NCI-H460 (cell line): ENCODE measurements at places on chromosomes 7 and 10. TPM values are rescaled to one million over a fixed set of nuclear protein-coding genes. Genes with fewer than 3 reads are reported as not detected.

The CYP3A4 gene
- not detected in 2 replicates for total RNA-seq

The CC2D2B gene
- not detected in 2 replicates for total RNA-seq

The TES gene
- total RNA-seq = 118 TPM in 2 replicates

The SKAP2 gene
- total RNA-seq = 52.1 and 54.7 TPM in 2 replicates

The SCRN1 gene
- 1.2 and 2.1 TPM in 2 replicates for total RNA-seq

The TEX36 gene
- total RNA-seq = not detected in 2 replicates

DNA sequence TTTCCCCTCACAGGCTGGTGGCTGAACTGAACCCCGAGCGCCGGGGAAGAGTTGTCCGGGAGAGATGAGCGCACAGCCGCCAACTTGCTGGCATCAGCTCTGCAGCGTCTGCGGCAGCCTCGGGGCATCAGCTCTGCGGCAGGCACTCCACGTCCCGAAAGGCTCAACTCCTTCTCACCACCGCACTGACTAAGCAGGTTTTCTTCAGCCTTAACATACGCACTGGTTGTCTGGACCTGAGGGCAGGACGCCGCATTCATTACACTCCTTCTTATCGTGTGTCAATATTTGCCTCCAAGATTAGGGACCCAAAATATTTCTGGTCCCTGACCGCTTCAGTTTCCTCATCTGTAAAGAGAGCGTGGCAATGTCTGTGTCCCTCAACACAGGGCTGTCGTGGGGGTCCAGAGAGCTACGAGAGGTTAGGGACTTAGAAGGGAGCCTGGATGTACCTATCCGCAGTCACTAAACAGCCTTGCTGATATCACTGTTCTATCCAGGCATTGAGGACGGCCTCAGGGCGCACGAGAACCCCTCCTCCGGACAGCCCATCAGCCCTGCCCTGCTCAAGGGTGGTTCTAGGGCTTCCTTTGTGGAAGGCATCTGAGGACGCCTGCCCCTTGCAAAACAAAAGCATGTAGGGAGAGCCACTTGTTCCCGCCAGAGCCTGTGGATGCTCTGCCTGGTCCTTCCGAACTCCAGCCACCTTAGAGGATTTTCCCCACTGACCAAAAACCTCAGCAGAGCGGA lies 42.8 kb upstream of the FIGNL1 start:
- no peak for DNase-seq

DNA sequence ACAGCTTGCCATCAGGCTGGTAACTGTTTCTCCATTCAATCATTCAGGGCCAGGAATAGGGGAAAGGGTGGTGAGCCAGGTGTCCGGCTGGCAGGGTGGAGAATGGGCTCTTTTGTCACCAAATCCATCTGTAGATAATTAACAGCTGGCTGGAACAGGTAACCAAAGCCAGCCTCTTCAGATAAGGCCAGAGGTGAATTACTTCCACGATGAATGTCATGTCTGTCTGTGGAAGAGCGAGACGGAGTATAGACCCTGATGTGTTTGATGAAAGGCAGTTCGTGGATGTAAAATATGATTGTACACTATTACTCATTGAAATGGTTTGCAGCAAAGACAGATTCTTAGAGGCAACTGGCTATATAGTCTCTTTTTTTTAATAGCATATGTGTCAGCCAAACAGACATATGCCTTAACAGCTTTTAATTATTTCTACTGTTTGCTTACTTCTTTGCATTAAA lies 149.8 kb downstream of the KLF6 start:
- DNase-seq = no peak

- DNase-seq = peak; percentile 7
Observed at GRCh38 chr10:84256510-84257342, 11.9 kb downstream of the RGR start.

GRCh38 chr7:14048889-14049288 lies 59.4 kb upstream of the ETV1 start:
- no peak for DNase-seq

DNA sequence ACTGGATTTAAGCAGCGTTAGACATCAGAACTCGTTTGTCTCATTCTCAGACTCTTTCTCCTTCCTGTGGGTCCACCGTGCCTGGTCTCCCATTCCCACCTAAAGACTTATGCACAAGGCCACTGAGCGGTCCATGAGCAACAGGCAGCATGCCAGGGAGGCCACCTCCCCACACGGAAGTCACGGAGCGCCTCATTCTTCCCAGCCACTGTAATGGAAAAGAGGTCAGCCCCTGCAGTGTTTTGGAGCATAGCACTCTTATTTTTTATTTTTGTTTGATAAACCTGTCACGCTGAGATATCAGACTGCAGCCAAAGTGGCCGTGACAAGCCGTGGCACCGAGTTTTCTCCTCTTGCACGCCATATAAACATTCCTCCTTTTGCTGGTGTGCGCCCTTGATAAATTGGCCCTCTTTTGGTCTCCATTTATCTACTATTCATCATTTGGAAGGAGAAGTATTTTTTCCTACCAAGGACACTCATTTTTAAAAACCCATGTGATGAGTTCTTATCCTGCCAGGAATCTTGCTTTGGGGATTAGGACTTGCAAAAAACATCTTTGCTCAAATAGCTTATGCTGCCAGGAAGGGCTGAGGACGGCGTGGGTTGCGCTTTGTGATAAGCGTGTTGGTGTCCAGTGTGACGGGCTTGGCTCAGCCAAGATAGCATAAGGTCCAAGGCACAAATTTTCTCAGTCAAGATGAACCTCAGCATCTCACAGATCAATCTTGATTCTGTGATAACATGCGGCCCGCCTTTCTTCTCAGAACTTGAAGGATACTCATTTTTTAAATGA lies 206.0 kb downstream of the CCDC3 start:
- no peak for DNase-seq

GRCh38 chr7:116577320-116577871 lies 52.6 kb downstream of the CAV1 start:
- DNase-seq = no peak

DNA sequence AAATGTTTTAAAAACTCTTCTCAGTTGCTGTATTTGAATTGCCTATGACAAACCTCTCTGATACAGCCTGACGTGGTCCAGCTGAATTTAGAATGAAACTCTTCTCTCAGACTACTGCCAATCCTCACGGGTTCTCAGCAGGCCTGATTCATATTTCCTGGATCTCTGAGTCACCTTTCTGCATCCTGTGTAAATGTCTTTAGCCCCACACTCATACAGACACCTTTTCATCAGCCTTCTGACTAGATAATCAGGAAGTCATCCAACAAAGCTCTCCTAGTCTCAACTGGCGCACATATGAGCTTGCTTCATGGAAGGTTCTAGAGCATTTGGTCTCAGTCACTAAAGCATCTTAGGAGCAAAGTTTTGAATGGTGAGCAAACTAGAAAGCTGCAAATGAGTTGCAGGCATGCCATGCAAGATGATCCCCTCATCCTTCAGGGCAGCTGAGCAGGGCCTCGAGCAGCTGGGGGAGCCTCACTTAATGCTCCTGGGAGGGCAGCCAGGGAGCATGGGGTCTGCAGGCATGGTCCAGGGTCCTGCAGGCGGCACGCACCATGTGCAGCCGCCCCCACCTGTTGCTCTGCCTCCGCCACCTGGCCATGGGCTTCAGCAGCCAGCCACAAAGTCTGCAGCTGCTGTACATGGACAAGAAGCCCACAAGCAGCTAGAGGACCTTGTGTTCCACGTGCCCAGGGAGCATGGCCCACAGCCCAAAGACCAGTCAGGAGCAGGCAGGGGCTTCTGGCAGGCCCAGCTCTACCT lies 182.8 kb downstream of the ARHGAP12 start:
- DNase-seq = peak; percentile 76

- DNase-seq = no peak
Observed at GRCh38 chr10:83539528-83540308, 599.6 kb upstream of the GHITM start.

- DNase-seq = no peak
Observed at GRCh38 chr10:60291344-60291930, 98.2 kb downstream of the ANK3 start.

DNA sequence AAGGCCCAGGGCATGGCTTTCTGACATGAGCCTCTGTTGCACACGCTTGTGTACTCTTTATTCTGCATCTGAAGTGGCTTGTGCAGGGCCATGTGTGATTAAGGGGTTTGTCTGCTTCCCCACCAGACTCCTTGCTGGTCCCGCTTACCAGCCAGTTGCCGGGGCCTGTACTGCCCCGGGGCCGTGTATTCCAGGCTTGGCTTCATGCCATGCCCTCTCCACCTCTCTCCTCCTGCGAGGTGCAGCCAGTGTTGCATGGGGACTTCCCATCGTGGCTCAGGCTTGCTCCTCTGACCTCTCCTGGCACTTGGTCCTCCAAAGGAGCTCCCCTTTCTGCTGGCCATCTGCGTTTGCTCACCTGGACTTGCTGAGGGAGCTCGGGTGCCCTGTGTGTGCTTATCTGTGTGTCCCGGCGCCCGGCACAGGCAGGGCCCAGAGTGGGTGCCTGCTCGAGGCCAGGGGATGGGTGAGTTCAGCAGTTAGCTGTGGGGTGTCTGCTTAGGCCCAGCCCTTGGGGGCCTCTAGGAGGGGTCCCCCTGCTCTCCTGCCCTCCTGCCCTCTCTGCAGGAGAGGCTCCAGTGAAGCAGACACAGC lies 11.0 kb upstream of the C10orf143 start:
- DNase-seq = no peak

DNA sequence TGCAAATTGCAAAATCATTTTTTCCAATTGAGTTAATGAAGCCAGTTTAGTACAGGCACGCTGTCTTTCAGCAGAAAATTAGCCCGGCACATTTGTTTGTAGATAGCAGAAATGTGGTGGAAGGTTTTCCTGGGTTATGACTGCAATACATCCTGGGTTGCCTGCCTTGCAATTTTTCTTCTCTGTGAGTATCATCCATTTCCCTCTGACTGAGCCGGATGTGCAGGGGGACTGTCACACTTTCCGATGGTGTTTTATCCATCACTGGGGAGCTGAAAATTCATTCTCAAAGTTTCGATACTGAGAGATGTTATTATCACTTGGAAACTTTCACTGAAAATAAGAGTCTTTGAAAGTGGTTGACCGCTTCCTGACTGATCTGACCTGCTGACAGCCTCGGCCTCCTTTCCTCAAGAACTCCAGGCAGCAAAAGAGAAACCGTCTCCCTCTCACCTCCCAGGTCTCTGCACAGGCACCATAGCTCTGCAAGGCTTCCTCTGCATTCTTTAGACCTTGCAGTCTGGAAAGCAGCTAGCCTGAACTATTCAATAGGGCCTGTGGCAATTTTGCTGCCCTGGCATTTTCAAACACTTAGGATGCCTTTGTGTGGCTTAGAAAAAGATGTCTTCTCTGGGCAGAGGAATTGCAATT lies 320.8 kb upstream of the NRP1 start:
- no peak for DNase-seq

GRCh38 chr7:100157334-100158228 lies 942 bp downstream of the TRAPPC14 start:
- no peak for DNase-seq

GRCh38 chr7:40019558-40019957 lies 69.5 kb downstream of the CDK13 start:
- no peak for DNase-seq

GRCh38 chr10:49688261-49688846 lies 8.9 kb downstream of the C10orf53 start:
- DNase-seq = no peak

- DNase-seq = no peak
Observed at GRCh38 chr7:108129018-108129965, 869 bp downstream of the LAMB4 start.

GRCh38 chr7:155138204-155138603 lies 68.1 kb downstream of the HTR5A start:
- no peak for DNase-seq

DNA sequence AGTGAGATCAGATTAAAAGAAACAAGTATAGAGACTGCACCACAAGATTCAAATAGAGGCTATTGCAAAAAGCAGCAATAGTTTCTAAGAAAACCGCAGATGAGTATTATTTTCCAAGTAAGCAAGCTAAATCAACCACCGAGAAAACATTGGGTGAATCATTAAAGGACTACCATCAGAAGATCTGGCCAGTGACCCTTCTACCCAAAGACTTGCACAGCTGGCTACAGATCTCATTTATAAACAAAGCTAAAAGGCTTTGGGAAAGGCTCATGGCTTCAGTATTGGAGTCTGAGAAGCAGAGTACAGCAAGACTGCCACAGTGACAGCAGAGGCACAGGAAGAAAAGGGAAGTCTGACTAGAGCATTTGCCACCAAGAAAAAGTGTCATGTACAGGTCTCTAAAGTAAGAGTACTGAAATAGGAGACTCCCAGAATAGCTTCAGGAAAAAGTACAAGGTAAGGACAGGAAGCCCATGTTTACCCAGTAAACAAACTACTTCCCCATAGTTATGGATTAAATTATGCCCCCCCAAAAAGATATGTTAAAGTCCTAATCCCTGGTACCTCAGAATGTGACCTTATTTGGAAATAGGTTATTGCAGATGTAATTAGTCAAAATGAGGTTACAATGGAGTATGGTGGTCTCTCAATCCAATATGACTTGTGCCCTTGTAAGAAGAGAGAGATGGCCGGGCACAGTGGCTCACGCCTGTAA lies 19.0 kb downstream of the STEAP1 start:
- no peak for DNase-seq

DNA sequence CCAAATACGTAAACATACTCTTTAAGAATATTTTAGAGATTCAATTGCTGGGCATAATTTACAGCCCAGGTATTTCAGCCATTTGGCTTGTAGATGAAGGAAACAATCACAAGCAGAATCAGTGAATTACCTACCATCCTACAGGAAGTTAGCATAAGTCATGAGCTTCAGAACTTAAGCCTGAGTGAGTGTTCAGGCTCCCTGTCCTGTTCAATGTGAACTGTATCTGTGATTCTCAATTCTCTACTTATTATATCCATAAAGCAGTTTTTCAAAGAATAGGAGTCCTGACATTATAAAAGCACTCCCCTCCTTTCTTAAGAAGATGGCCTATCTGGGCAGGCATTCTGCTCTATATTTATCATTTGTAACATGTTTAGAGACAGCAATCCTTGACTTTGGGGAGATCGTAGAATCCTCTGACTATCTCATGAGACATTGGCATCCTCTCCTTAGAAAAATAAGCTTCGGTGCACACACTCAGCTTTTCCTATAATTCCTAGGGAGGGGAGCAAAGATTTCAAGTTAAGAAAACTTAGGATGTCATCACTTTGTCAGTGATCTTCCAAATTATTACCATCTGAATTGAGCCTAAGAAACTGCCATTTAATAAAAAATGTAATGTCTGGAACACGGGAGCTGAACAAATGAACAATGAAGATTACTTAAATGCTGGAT lies 645.2 kb upstream of the IGFBP3 start:
- DNase-seq = no peak

- DNase-seq = no peak
Observed at GRCh38 chr10:43186150-43186549, 47.9 kb downstream of the CSGALNACT2 start.

DNA sequence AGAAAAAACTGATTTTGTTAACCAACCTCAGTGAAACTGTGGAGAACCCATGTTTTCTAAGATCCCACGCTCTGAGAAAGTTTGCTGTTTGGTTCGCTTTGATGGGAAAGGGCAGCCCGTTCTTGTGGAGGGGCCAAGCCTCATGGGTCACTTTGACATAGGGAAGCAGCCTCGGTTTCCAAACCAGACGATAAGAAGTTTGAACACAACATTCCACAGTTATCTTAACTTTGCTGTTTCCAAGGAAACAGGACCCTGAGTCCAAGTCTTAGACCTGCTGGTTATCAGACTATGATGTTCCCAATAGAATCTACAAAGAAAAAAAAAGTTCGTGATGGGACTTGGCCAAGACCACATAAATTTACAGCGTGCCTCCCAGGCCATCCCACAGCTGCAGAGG lies 182.3 kb downstream of the NRP1 start:
- DNase-seq = no peak

GRCh38 chr7:151292850-151293249 lies 44.4 kb upstream of the SMARCD3 start:
- DNase-seq = no peak

- DNase-seq = no peak
Observed at GRCh38 chr10:124044143-124044862, 49.1 kb downstream of the CHST15 start.
